ENCODE measurements at places on chromosomes 12 and 14. TPM values are rescaled to one million over a fixed set of nuclear protein-coding genes. Genes with fewer than 3 reads are reported as not detected.

DNA sequence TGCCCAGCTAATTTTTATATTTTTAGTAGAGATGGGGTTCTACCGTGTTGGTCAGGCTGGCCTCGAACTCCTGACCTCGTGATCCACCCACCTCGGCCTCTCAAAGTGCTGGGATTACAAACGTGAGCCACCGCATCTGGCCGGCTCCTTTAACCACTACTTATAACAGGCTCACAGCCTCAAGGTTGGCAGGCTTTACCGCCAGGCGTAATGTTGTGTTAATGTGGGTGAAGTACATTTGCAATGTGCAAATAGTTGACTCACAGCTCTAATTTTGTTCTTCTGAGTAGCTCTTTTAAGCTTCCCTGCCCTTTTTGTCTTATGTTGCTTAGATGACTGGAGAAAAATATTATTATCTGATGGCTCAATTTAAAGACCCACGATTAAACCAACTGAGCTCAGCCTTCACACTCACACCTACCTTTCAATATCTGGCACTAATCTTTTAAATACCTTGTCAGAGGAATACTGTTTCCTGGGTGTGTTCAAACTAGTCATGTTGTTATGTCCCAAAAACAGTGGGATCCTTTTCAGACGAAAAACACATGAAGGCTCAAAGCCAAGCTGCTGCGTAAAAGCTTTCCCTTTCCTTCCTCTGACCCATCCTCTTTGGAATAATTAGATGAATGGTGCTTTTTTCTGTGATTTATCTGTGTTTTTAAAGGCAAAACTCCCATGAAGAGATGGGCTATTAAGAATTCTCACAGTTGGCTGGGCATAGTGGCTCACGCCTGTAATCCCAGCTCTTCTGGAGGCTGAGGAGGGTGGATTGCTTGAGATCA, 57.2 kb upstream of the USP44 start:
- no peak for DNase-seq

GRCh38 chr14:61076556-61076955, 95.5 kb downstream of the SLC38A6 start:
- no peak for DNase-seq

- no peak for DNase-seq
These were observed 157.4 kb downstream of the LRRK2 start for GRCh38 chr12:40382217-40382616.

DNA sequence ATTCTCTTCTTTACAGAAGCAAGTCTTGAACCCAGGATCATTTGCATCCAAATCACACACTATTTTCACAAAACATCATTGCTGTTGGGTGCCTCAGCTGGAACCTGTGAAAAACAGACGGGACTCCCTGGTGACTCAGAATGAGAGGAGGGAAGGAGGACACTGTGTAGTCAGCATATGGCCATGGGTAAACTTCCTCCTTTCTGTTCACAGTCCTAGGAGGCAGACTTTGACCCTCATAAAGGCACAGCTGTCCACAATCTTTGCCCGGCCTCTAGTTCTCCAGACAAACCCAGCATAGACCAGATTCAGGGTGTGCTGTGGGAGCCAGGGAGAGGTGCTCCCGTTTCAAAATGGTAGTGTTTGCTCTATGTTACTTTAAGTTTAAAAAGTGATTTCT, 62.0 kb downstream of the DYRK2 start:
- DNase-seq, result no peak

- DNase-seq, result no peak
These were observed 56.3 kb downstream of the RPH3A start for GRCh38 chr12:112847708-112848337.

DNA sequence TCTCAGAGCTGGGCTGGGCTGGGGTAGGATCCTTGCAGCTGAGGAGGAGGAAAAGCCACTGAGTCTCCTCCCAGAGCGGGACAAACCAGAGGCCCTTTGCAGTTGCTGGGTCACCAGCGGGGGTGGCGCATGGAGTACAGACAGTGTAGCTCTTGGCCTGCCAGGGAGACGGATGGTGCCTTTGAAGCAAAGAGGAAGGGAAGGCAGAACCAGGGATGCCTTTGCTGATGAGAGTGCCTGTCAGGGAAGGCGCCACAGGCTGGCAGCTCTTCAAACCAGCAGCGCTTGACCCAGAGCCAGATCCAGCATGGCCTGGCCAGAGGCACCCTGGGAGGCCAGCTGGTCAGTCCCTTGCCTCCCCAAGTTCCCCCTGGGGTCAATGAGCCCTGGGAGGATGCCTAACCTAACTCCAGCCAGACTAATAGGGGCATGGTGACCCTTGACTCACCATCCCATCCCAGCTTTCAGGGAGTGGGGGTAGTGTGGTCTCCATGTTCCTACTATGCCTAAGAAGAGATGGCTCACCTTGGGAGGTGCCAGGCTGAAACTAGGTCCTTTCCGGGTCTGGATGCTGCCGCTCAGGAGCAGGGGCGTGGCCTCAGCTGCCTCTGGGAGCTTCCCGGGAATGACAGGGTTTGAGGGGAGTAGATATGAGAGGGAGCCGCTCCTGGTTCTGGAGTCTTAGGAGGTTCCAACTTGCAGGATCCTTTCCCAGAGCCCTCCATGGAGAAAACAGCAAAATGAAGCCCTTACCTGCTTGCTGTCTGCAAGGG, 19.8 kb downstream of the VASH1 start:
- DNase-seq, result no peak

DNA sequence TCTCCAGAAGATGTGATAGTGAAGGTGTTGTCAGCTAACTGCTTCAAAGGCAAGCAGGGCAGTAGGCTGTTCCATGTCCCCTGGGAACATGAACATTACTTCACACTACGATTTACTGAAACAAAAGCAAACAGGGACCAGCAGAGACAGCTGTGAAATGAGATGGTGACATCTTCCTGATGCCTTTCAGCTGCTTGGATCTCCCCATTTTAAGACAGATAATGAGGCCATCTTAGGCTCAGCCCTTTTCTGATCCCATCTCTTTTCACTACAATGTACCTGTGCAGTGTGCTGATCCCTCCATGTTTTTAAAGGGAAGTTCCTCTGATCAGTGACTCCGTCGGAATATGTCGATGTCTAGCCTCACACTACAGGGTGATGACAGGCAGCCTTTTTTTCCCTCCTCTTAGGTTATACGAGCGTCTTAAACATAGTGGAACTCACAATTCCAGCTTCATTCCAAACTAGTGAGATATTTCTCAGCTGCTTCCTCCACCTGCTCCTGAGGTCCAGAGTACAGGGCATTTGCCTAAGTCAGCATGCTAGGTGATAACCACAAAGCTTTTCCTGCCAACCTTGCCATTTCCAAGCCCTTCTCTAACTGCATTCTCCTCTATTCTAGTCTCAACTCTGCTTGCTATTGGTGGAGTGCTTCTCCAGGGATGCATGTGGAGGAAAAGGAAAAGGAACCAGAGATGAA, 87.6 kb upstream of the EGLN3 start:
- DNase-seq, result no peak

DNA sequence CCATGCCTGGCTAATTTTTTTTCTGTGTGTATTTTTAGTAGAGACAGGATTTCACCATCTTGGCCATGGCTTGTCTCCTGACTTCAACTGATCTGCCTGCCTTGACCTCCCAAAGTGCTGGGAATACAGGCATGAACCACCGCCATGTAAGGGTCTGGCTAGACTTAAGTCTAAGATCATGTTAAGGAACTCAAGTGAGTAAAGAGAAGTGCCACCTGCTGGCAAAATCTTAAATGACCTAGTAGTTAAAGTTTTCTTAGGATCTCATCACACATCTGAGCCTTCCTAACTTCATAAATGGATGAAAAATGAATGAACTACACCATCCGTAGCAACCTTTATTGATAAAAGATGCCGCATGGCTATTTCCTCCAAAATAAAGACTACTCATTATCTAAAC, 1.7 kb upstream of the C12orf56 start:
- DNase-seq, result no peak

DNA sequence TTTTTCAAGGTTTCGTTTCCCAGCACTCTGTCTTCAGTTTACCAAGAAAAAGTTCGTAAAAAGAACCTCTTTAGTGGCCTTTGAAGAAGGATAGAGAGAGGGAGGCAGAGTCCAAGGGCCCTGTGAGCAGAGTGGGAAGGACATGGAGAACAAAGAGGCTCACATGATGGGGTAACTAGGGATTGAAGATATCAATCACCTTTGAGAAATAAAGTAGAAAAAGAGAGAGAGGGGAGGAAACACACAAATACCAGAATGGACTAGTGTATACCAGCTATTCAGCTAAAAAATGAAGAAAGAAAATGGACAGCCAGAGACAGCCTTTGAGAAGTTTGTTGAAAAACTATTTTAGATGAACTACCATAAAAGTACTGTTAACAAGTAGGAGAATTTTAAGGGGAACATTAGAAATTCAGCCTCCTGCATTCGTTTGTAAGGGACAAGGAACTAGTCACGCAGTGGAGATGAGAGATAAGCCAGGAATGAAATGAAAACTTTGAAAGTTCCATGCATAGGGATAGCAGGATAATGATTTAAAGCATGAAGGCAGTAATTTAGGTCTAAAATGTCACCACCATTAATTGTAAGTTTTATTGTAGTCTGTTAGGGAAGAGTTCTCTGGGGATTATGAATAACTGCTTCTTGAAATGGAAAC, 82.1 kb downstream of the SPTSSA start:
- DNase-seq, result no peak

- no peak for DNase-seq
These were observed 161.9 kb upstream of the PDE3A start for GRCh38 chr12:20206410-20206809.

DNA sequence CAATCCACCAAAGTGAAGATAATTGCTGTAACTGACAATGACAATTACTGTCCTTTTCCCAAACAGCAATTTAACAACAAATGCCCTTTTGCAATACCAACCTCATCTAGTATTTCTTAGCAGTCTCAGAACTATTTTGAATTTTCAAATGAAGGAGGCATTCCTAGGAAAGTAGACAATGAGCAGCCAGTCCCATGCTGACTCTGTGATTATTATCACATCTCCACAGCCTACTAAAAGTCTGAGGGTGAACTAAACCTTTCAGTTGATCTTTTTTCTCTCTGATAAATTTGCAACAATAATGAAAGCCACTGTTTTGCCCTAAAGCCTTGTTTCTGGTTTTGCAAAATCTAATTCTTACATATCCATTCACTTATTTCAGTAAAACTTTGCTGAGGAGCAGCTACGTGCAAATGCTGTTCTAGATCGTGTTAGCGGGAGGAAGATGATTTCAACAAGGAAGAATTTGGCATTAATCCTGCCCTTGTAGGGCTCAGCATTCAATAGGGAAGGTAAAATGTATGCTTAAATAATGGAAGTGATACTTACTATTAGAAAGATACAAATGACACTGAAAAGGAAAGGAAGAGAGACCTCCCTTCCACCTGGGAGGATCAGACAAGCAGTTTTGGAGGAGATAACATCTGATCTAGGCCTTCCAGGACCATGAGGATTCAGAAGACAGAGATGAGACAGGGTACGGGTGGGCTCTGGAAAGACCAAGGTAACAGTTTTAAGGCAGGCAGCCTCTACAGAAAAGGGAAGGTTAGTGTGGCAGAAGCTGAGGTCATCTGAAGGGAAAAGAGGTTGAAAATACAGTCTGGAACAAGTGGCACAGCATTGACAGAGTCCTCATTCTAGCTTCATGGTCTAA, 47.4 kb downstream of the SLC38A1 start:
- DNase-seq, result no peak

NEUROD4 gene
- total RNA-seq, result not detected

PLEK2 gene
- 1.8 TPM for total RNA-seq

DYNC1H1 gene
- 532 TPM for total RNA-seq

RFX4 gene
- not detected for total RNA-seq

FGF6 gene
- not detected for total RNA-seq
